ENCODE measurements at places on chromosomes 13 and 19. TPM values are rescaled to one million over a fixed set of nuclear protein-coding genes. Genes with fewer than 3 reads are reported as not detected.

DNA sequence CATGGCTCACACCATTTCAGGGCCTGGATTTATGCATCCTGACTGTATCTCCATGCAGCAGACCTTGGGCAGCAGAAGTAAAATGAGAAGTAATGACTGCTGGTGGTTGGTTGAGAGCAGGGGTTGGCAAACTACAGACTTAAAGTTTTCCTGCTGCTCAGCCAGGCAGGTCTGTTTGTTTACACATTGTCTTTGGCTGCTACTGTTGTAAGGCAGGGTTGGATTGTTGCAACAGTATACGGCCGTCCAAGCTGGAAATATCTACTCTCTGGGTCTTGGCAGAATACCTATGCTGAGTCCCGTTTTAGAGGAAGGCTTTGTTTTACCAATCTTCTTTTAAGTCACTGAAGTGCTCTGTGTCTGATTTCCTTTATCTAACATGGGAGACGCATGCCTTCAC lies 13.5 kb downstream of the SNRNP70 start:
- no peak for DNase-seq

DNA sequence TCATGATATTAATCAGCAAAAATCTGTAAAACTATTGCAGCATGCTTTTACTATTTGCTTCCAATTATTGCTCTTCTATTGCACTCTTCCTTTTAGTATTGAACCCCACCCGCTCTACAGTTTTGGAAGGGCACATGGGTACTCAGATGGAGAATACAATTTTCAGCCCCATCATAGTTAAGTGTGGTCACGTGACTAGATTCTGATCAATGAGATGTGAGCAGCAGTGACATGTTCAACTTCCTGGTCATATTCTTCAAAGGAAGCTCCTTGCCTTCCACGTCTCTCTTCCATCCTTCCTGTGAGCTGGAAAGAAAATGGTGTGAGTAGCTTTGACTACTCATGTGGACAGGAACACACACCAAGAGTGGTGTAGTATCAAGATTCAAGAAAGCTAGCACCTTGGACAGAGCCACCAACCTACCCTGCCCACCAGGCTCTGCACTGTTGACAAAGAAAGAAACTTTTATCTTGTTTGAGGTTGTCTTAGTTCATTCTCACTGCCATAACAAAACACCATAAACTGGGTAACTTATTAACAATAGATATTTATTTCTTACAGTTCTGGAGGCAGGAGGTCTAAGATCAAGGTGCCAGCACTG lies 3.8 kb upstream of the FGF14 start:
- no peak for DNase-seq

DNA sequence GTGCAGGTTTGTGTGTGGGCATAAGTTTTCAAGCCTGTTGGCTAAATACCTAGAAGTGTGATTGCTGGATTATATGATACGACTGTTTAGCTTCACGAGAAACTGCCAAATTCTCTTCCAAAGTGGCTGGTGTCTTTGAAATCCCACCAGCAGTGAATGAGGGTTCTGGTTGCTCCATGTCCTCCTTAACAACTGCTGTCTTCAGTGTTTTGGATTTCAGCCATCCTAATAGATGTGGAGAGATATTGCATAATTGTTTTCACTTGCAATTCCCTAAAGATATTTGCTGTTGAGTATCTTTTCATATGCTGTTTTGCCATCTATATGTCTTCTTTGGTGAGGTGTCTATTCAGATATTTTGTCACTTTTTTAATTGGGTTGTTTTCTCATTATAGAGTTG lies 390.5 kb downstream of the ZNF536 start:
- DNase-seq = no peak

TRPC4 gene
- total RNA-seq = not detected

SERPINE3 gene
- not detected for total RNA-seq

DNA sequence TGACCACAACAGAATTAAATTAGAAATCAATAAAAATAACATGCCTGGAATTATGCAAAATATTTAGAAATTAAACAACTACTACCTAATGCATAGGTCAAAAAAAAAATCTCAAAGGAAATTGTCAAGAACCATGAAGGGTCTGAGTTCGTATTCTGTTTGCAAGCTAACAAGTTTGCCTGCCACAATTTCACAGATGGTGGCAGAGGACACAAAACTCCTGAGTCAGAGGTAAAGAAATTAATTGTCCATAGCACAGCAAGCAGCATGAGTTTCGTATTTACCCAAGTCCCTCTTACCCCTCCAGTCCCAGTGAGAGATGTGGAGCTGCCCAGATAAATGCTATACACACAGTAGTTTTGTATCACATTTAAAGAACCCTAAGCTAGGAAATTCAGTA lies 675.9 kb downstream of the UQCRFS1 start:
- DNase-seq = no peak

DNA sequence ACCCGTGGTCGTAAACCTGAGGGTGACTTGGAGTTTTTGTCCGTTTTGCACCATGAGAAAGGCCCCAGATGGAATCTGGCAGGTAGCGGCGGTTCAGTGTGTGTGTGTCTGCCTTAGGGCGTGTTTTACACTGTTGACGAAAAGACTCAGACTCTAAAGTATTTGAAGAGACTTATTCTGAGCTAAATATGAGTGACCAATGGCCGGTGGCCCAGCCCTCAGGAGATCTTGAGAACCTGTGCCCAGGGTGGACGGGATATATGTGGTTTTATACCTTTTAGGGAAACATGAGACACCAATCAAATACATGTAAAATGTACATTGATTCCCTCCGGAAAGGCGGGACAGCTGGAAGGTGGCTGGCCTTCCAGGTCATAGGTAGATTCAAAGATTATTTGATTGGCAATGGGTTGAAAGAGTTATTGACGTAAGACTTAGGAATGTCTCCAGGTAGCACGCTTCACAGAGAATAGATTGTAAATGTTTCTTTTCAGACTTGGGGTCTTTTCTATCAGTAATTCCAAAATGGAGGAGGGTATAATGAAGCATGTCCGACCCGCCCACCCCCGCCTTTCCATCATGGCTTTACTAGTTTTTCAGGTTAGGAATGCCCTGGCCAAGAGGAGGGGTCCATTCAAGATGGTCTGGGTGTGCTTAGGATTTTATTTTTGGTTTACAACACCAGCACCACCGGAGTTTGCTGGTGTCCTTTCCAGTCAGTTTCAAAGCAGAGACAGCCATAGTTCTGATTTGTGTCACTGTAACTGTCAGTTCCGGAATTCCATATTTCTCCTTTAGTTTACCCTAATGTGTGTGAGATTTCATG lies 1.0 kb upstream of the ZNF529 start:
- no peak for DNase-seq

INAFM1 gene
- total RNA-seq = 13.5 TPM

DNA sequence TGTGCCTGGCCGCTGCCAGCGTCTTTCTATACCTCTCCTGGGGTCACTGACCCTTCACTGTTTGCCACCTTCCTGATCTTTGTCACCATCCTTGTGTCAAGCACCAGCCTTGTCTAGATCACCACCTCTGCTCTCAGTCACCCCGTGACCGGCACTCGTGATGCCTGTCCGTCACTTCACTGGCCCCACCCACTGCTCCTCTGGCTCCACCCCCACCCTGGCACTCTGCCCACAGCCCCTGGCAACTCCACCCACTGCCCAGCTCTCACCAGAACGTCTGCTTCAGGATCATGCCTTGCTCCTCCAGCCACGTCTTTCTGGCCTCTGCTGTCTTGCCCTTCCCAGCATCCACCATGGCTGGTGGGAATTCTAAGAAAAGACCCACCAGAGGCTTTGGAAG lies 24.8 kb upstream of the PLA2G4C start:
- no peak for DNase-seq

KLK5 gene
- total RNA-seq = 231 TPM

- DNase-seq = no peak
Observed at GRCh38 chr19:40424637-40425449, 949 bp downstream of the SERTAD1 start.

GRCh38 chr19:38773469-38774177 lies at the start of gene LGALS7:
Gene LGALS7, minus strand, starts transcription at chr19:38773517. Its CDS starts 25 bp downstream, at chr19:38773492.
- DNase-seq = no peak

LILRB2 gene
- 0.80 TPM for total RNA-seq

- no peak for DNase-seq
Observed at GRCh38 chr19:37342753-37343152, 28.1 kb upstream of the ZNF527 start.

DNA sequence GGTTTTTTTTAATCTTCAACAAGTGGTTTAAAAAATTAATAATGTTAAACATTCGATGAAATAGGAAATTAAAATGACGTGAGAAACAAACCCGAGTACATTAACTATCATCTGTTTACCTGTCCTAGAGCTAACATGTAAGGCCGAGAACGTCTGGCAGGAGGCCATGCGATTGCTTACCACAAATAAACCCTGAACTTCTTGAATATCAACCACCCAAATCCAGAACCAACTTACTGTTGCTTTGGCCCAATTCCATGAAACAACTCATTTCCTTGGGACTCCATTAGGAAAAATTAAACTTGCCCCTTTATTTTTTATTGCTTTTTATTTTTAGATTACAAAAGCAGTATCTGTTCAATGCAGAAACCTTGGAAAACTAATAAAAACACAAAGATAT lies 228.9 kb upstream of the IRS2 start:
- no peak for DNase-seq

All from suprapubic skin (tissue), 4 donors.